Fibroblast of skin of left biceps (primary cell): ENCODE measurements at places on chromosomes 12 and 14.

GRCh38 chr14:85437148-85437547 is 92.8 kb upstream of the FLRT2 start:
- DNase-seq, result peak; percentile 29

- no peak for DNase-seq
Measured at GRCh38 chr14:21268617-21269251, 508 bp downstream of the HNRNPC start.

DNA sequence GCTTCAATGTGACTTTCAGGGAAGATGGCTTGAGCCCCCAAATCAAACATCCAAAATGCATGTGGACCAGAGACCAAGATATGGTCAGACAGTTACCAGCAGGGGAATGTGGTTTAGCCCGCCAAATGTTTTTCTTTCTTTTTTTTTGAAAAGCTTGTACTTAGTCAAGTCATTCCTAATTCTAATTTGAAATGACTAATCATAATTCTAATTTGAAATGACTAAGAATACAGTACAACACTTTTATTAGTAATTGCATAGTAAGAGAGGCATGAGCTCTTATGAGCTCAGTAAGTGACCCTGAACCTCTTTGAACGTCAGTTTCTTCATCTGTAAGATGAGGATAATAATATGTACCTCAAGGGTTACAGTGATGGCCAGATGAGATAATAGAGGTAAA is 72.4 kb downstream of the HECTD4 start:
- no peak for DNase-seq

- DNase-seq, result no peak
Measured at GRCh38 chr12:40635141-40635731, 57.0 kb upstream of the CNTN1 start.

DNA sequence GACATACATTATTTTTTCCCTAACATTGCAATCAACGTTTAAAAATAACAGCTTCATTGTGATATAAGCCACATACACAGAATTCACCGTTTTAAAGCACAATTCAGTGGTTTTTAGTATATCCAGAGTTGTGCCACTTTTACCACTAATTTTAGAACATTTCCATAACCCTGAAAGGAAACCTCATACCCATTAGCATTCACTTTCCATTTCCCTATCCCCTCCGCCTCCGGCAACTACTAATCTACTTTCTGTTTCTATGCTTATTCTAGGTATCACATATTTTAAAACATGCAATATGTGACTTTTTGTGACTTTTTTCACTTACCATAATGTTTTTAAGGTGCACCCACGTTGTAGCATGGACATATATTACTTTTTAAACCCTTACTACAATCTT is 55.6 kb upstream of the ISM2 start:
- no peak for DNase-seq

GRCh38 chr12:67964456-67964855 is 24.8 kb upstream of the IFNG-AS1 start:
- DNase-seq, result no peak

GRCh38 chr12:20514598-20514997 is 146.3 kb downstream of the PDE3A start:
- no peak for DNase-seq

DNA sequence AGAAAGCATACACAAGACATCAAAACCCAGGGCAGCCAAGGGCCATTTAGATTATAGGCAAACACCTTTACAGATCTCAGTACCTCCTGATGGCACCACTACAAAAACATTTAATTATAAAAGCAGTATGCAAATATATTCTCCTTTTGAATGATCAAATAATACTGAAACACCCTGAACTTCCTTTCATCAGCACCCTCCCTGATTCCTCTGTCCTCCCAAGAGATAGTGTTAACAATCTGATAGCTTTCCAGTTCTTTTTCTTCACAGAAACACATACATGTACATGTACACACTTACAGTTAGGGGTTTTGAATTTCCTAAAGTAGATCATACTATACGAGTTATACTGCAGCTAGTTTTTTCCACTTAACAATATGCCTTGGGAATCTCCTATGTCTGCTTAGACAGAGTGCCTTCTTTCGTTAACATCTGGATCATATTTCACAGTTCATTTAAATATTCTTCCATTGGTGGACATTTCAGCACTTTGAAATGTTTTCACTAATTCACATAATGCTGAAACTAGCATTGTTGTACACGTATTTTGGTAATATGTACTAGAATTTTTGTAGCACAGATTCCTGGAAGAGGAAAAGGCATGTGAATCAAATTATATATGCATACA is 35.2 kb downstream of the TDG start:
- DNase-seq, result no peak

GRCh38 chr14:54564071-54564867 is 2.7 kb upstream of the SAMD4A start:
- DNase-seq, result no peak

DNA sequence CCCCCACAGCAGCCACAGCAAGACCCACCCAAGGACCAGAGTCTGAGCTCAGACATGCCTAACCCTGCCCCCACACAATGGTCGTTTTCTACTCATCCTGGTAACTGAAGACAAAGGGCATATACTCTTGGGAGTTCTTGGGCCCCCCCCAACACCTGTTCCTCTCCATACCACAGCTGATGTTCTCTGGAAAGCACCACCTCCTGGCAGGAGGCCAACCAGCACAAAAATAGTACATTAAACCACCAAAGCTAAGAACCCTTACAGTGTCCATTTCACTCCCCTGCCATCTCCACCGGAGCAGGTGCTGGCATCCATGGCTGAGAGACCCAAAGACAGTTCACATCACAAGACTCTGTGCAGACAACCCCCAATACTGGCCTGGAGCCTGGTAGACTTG is 80.6 kb upstream of the DAAM1 start:
- no peak for DNase-seq

GRCh38 chr12:121390856-121391255 is 9.1 kb upstream of the RNF34 start:
- no peak for DNase-seq
